Osteoblast (primary cell): ENCODE measurements at places on chromosomes 2 and 18. TPM values are rescaled to one million over a fixed set of nuclear protein-coding genes. Genes with fewer than 3 reads are reported as not detected.

CNOT11 gene
- total RNA-seq, result 43.4 and 45.1 TPM in 2 replicates

LRP1B gene
- total RNA-seq, result under 0.01 TPM in 1 of 2 replicates, not detected in the other

ZRANB3 gene
- total RNA-seq, result 9.0 and 10.9 TPM in 2 replicates

MARCO gene
- not detected in 2 replicates for total RNA-seq

TGIF1 gene
- 126 and 150 TPM in 2 replicates for total RNA-seq

PAX8 gene
- total RNA-seq, result 1.8 and 2.9 TPM in 2 replicates

GPAT2 gene
- total RNA-seq, result 2.2 and 9.4 TPM in 2 replicates

STARD6 gene
- total RNA-seq, result not detected in 2 replicates

ARL5A gene
- total RNA-seq, result 44.8 and 47.8 TPM in 2 replicates

CLEC4F gene
- total RNA-seq, result not detected in 2 replicates

GRB14 gene
- total RNA-seq, result 0.72 and 0.88 TPM in 2 replicates

TMEM198 gene
- 1.1 and 1.5 TPM in 2 replicates for total RNA-seq

C2orf66 gene
- total RNA-seq, result under 0.01 and 0.36 TPM in 2 replicates

LGALSL gene
- total RNA-seq, result 3.6 and 3.8 TPM in 2 replicates

GAREM1 gene
- 3.6 and 5.0 TPM in 2 replicates for total RNA-seq

SLC9A4 gene
- not detected in 2 replicates for total RNA-seq
